Right forelimb (tissue), 1 donor: ENCODE measurements at places on chromosomes 2 and 18.

- no peak for DNase-seq
These were observed 5.0 kb downstream of the KCTD1 start for GRCh38 chr18:26543373-26543772.

GRCh38 chr2:160878618-160879017 lies 281.6 kb upstream of the TANK start:
- no peak for DNase-seq

GRCh38 chr2:23169896-23170295 lies 215.1 kb upstream of the KLHL29 start:
- DNase-seq = no peak

DNA sequence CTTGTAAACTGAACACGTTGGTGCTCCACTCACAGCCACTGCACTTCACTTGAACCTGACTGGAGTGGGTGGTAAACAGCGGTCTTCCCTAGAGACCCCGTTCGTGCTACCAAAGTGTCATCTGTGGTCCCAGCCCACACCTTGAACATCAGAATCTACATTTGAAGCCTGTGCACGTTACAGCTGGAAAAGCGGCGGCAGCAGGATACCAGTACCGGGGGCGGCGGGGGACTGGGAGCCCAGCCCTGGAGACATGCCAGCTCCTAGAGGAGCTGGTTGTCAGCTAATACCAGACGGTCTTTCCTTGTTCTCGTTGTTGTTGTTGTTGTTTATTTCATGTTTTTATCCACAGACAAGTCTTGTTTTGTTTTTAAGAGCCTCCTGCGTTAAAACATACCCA lies 156.7 kb downstream of the WDSUB1 start:
- DNase-seq = no peak

DNA sequence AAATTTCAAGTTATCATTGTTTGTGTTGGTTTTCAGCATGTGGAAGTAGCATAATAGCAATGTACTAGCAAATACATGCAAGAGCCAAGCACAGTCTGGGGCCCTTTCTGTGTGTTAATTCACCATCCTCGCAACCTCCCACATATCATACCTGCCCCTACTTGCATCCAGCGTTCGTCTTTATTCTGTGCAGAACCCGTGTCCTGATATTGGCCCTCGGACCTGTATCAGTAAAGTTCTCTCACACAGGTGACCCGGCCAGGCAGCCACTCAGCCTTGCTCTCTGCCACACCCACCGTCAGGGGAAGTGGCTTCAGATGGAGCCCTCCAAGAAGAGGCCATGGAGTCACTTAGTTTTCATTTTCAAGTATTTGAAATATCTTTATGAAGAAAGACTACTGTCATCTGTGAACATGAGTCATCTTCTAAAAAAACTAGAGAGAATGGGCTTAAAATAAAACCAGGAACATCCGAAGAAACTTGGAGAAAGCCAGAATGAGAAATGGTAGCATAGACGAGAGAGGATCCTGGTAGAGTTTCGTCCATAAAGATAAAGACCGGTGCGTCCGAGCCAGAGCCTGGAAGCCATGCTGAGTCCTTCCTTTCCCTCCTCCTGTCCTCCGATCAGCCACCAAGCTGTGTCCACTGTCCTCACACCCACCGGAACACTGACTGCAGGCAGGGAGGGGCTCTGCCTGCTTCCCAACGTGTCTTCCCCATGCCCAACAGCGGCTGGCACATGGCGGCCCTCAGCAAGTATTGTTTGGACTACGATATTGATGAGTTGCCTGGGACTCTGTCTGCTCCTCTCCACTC lies 57.3 kb upstream of the RPL31 start:
- no peak for DNase-seq

DNA sequence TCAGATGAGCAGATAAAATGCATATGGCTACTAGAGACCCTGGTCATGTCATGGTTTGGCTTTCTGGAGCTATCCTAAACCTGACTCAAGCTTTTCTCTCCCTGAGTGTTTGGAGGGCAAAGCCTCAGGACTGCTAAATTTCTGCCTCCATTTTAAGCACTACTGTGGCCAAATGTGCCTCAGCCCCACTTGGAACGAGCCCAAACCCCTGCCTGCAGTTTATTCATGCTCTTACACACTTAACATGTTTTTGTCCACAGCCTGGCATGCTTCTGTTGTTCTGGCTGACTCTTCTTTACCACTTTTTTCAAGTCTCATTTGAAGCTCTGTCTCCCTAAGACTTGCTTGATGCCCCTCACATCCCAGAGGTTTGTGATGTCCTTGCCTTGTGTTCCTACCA lies 24.7 kb downstream of the MGAT5 start:
- no peak for DNase-seq

- DNase-seq = no peak
These were observed 122.5 kb upstream of the HDAC4 start for GRCh38 chr2:239523147-239523953.

DNA sequence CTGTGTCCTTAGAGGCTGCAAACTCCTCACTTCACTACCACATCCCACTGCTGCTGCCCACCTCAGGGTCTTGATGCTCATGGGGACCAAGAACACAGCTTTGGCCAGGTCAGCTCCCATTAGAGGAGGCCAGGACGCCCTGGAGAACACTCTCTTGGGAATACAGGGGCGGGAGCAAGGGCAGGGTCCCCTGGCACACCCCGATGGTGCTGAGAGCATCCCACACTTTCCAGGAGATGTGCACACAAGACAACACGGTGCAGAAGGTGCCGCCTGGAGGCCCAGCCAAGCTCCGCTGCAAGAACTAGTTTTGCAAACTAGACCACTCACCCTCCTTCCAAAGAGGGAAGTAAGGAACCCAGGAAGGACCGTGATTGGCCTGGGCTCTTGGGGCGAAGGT lies 304.4 kb upstream of the SALL3 start:
- no peak for DNase-seq

DNA sequence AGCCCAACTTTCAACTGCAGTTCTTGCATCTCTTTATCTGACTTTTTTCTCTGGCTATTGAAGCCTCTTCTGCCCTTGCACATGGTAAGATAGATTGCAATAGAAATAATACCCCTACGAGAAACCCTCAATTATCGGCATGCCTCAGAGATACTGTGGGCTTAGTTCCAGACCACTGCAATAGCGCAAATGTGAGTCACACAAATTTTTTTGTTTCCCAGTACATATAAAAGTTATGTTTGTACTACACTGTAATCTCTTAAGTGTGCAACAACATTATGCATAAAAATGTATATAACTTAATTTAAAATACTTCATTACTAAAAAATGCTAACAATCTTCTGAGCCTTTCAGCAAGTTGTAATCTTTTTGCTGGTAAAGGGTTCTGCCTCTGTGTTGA lies 124.7 kb downstream of the PDE1A start:
- no peak for DNase-seq

DNA sequence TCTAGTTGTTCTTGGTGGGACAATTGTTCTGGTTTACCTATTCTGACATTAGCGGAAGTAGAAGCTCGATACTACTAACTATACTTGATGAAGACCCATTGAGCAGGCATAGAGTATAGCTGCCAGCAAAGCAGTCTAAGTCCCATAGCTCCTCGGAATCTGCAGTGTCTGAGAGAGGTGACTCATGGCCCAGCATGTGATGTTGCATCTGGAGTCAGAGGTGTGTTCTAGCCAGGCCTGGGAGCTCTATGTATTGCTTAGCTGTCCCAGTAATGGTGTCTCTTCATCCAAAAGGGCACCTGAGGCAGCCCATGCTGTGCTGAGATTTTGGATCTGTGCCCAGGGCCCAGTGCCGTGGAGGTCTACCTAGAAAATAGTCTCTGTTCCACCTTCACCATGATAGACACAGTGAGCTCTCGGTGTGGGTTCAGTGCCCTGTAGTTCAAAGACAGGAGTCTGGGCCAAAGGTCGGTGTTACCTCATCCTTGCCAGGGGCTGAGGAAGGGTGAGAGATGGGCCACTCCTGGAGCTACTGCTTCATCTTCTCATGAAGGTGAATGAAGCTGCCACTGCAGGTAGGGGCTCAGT lies 47.3 kb downstream of the MEX3C start:
- no peak for DNase-seq

DNA sequence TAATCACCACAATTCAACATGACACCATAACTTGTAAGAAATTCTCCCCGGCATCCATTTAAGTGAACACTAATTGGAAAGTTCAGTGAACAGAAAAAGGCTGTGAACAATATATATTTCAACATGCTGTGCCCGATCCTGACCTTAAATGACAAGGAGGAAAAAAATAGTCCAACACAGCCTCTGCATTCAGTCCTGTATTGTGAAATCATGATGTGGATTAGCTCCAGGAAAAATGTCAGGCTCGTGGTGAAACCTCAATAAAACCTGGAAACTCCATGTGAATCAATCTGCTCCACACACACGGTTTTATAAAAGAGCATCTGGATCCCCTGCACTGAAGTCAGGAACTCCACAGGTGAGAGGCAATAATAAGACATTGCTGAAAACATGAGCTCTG lies 145.4 kb upstream of the SPOPL start:
- no peak for DNase-seq

GRCh38 chr18:67789165-67789545 lies 272.6 kb upstream of the DSEL start:
- no peak for DNase-seq
